GM19239 (cell line): ENCODE measurements at places on chromosomes 16 and 17.

- DNase-seq, result no peak
Measured at GRCh38 chr16:5040451-5040850, 6.7 kb upstream of the NAGPA start.

- DNase-seq, result no peak
Measured at GRCh38 chr17:10130677-10131076, 67.7 kb downstream of the GAS7 start.

DNA sequence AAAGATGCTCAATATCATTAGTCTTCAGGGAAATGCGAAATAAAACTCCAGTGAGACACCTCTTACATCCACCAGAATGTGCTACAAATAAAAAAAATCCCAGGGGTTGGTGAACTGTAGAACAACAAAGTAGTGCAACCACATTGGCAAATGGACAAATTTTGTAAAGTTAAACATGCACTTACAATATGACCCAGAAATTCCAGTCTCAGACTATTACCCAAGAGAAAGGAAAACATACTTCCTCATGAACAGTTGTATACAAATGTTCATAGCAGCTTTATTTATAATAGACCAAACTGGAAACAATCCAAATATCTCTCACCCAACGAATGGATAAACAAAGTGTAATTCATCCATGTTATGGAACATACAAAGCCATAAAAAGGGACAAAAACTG is 239.5 kb downstream of the ABCC12 start:
- no peak for DNase-seq

DNA sequence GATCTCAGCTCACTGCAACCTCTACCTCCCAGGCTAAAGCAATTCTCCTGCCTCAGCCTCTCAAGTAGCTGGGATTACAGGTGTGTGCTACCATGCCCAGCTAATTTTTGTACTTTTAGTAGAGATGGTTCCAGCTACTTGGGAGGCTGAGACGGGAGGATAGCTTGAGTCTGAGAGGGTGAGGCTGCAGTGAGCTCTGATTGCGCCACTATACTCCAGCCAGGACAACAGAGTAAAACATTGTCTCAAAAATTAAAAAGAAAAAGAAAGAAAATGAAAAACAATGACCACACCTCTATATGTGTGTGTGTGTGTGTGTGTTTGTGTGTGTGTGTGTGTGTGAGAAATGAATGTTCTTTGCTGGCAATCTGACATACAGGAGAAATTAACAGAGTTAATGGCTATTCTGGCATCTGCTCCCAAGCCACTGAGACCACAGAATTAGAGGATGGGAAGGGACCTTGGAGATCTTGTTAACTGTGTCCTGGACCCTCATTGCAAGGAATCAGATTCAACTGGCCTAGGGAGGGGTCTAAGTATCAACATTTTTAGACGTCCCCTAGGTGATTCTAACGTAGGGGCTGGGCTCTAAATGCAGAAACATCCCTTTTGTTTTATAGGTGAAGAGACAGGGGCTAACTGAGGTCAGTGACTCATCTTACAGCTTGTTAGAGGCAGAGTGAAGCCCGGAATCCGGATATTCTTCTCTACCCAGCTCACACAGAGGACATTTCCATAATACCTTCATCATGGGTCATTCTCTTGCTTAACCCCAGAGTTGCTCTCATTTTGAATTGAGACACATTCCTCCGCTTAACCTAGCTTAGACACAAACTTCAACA is 16.4 kb upstream of the MARCHF10 start:
- no peak for DNase-seq

- DNase-seq, result no peak
Measured at GRCh38 chr17:80831491-80831890, 160.2 kb upstream of the CHMP6 start.

DNA sequence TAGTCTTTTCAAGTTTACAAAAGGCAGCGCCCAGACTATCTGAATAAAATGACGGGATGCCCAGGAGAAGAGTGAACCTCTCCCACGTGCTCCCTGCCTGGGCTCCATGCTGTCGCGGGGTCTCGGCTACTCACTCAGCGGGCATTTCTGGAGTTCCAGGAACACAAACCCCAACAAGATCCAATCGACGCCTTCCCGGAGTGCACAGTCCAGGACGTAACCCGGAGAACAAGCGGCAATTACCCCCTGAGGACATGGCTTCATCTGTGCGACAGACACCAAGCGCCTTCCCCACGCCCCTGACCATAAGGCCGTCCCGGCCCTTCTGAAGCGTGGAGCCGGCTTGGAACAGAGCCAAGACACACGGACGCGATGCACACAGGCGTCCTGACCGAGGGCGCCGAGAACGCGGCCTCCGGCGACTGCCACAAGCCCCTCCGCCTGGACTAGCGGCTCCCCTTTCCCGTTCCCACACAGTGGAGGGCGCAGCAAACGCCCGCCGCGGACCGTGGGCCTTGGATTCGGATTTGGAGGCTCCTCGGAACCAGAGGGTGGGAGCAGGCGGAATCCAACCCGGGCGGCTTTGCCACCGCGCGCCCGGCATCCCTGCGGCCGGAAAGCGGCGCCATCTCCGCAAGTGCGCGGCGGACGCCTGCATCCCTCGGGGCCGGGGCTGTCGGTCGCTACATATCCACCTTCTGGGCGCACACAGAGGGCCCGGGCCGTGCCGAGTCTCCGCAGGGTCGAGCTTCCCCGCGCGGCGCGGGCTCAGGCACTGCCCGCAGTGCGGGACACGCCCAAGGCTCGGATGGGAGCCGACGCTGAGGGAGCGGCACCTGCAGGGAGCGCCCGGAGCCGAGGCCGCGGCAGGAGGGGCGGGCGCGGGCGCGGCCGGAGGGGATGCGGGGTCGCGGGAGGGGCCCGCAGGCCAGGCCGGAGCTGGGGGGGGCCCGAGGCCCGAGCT is 725 bp downstream of the ABCA3 start:
- peak; percentile 43 for DNase-seq

DNA sequence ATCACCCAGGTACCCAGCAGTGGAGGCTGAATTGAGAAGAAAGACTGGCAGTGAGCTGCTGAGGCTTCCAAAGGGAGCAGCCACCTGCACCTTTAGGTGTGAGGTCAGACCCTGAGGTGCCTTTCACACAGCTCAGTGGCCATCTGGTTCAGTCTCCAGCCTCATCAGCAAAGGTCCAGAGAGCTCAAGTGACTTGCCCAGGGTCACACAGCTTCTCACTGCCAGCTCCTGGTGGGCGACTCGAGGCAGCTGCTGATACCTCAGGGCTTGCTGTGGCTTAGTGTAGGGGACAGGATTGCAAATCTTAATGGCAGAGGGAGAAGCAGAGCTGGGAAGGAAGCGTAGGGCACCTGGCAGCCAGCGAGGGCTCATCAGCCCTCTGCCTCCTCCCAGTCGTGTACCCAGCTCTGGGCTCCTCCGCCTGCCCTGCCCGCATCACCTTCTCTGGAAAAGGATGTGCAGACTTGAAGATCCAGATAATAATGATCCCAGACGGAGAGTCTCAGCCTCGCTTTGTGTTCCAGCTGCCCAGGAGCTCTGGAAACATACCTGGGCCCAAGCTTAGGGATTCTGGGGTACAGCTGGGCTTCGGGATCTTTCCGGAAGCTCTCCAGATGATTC is 165.3 kb upstream of the GSE1 start:
- DNase-seq, result no peak

- no peak for DNase-seq
Measured at GRCh38 chr16:53678155-53678554, 25.5 kb downstream of the RPGRIP1L start.

DNA sequence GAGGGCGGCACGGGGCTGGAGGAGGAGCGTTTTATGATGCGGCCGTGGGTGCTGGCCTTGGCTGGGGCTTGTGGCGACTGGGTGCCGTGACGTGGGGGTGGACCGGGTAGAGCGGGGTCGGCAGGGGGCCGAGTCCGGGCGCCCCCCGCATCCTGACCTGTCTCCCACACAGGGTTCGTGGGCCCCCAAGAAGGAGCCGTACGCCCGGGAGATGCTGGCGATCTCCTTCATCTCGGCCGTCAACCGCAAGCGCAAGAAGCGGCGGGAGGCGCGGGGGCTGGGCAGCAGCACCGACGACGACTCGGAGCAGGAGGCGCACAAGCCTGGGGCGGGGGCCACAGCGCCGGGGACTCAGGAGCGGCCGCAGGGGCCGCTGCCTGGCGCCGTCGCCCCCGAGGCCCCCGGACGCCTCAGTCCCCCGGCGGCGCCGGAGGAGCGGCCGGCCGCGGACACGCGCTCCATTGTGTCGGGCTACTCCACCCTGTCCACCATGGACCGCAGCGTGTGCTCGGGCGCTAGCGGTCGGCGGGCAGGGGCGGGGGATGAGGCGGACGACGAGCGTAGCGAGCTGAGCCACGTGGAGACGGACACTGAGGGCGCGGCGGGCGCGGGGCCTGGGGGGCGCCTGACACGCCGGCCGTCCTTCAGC is 81.6 kb downstream of the ARHGAP23 start:
- DNase-seq, result no peak

GRCh38 chr17:16568541-16569357 is at the start of gene ZNF287:
Gene ZNF287, minus strand, starts transcription at chr17:16569204. Its CDS starts 1,473 bp downstream, at chr17:16567731.
- peak; percentile 94 for DNase-seq

- peak; percentile 65 for DNase-seq
Measured at GRCh38 chr17:8057691-8058114, 18.8 kb downstream of the ALOX15B start.

DNA sequence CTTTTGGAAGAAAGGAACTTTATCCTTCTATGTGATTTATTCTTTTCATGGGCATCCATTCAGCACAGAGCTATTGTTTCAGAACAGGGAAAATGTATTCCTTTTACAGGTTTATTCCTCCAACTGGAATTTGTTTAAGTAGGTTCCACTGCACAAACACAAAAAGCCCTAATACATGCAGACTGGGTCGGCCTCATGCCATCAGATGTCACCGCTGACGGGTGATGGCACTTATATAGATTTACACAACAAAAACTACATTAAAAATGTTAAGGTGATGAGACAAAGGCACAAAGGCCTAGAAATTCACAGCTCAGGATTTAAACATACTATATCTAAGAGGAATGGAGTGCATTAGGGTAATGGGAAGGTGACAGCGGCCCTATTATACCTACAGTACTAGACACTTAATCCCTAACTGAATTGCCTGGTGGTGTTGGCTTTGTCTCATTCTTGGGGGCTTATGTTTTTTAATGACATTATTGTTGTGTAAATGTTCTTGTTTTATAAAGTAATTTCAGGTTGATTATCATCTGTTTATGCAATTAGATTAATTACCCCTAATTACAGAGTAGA is 276.4 kb upstream of the PSMD7 start:
- DNase-seq, result no peak

DNA sequence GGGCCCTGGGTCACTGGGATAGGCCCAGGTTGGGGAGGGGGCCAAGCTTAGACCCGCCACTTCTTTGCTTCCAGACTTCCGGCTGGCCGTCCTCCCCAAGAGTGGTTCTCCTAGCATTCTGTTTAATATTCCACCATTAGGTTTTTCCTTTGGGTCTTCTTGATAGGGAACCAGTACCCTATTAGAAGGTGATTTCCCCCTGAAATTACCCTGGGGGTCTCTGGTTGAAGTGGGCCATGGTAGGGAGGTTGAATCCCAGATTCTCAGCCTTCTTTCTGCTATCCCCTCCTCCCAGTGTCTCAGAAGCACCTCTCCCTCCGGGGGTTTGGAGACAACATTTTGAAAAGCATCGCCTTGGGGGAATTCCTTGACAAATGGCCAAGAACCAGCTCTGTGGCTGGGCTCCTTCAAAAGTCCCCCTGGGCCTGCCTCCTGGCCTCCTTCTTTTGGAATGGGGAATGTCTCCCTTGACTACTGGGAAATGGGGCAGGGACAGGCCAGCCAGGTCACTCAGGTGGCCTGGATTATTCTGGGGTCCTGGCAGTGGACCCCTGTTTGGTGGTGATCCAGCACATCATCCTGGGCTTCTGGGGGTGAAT is 5.7 kb downstream of the LASP1 start:
- no peak for DNase-seq

- no peak for DNase-seq
Measured at GRCh38 chr16:89536886-89537548, 23.5 kb upstream of the RPL13 start.

DNA sequence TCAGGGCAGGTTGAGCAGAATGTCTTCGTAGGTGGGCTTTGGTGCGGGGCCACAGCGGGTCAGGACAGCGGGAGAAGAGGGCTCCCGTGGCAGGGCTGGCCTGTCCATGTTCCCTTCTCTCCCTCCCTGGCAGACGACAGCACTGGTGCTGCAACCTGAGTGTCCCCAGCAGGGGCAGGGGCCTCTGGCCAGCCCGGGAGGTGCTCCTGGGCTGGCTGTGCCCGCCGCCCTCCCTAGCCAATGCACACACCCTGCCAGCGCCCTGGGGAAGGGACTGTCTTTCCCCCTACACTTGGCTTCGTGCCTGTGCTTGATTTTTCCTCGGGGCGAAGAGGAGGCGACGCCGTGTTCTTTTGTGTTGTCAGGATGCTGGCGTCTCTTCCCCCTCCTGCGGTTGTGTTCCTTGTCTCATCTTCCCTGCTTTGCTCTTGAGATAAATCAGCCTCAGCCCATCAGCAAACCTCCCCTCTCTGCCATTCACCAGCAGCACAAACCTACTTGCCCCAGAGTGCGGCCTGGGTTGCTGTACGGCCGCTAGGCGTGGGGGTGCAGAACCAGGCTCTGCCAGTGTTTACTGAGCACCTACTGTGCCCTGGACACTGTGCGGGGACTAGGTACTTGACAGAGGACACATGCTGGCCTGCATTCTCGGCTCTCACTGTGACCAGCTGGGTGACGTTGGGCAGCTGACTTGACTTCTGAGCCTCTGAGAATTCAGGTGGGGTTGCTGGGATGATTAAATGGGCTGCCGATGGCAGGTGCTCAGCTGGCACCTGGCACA is 237.3 kb upstream of the CIBAR2 start:
- no peak for DNase-seq

- no peak for DNase-seq
Measured at GRCh38 chr17:41354536-41354935, 3.9 kb upstream of the KRT33A start.

- DNase-seq, result no peak
Measured at GRCh38 chr17:4719684-4720221, 9.3 kb downstream of the ARRB2 start.

DNA sequence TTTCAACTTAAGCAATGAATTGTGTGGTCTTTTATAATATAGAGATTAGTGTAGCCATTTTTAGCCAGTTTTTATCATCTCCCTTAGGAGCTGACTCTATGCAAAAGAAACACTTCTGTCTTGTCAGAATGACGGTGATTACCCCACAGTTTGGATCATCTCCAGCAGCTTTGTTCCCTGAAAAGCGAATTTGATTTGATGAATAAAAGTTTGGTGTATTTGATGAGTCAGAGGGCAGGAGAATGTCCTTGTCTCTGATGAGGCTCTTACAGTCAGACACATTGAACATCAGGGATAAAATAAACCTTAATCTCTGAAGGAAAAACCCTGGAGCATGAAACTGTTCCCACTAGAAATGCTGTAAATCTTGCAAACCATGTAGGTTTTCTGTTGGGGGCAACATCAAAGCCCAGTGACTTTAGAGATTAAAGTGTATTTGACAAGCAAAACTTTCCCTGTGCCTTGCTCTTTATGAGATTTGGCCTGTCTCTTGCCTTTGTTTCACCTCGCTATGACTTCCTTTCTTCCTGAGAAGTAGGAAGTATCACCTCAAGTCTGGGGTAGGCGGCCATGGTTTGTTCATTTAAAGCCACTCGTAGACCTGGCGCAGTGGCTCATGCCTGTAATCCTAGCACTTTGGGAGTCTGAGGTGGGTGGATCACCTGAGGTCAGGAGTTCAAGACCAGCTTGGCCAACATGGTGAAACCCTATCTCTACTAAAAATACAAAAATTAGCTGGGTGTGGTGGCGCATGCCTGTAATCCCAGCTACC is 209.3 kb downstream of the FTO start:
- DNase-seq, result no peak
